CD4-positive, alpha-beta T cell treated with Interleukin-4 for 1 hour (primary cell): ENCODE measurements at places on chromosomes 5 and 9.

DNA sequence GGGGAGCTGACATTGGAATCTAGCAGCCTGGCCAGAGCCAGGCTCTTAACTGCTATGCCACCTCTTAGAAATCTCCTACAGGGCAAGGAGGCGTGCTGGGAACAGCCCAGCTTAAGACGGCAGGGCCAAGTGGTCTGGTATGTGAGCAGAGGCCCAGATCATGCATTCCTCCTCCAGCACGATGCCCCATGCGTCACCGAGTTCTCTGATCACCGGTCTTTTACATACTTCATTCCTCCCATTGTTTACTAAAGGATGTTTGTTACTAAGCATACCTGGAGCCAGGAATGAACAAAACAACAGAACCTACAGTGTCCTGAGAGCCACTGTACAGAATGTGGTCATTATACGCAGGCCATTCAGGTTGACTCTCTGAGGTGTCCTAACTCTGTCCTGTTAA, 73.8 kb downstream of the TRIO start:
- no peak for DNase-seq

GRCh38 chr9:20447291-20447690, 175.0 kb downstream of the MLLT3 start:
- DNase-seq: no peak

DNA sequence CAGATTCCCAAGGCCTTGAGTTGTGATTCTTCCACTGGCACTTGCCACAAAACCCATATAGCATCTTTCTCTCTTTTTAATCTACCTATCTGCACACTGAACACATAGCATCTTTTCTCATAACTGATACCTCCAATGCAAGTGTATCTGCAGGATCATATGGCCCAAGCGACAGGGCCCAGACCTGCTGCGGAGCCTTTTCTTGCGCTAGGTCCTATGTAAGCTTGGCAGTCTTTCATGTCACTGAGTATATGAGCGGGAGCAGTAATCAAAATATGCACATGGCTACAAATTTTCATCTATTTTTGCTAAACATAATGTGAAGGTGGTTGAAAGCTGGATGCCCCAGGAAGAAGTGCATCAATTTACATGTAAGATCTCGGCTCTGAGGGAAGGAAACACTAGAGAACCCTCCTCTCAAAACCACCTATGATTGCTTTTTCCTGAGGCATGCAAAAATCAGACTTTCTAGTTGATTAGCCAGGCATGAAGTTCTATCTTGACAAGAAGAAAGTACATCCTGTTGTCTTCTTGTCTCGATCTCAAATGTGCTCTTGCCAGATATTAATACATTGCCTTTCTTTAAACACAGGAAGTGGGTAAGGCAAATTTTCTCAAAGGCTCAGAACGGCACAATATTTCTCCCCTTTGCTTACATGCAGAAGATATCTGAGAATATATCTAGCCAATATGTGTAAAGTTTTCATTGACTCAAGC, 26.9 kb upstream of the CEMIP2 start:
- DNase-seq: peak; percentile 21

- DNase-seq: no peak
Measured at GRCh38 chr5:123753937-123754891, 242.2 kb downstream of the CSNK1G3 start.

DNA sequence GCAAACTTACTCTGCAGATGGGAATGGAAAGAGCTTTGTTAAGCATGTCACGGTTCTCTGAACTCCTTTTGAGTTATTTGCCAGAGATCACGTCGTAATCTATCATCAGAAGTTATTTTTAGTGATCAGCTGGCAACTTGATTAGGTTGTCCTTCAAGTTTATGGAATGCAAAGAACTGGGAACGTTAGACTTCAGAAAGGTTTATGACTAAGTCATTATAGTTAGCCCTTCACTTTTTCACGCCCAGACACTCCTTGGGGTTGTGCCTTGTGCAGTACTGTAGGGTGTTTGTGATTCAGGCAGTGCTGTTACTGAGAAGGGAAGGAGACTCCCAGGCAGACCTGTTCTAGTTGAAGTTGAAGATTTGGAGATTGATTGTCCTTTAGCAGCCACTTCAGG, 26.8 kb upstream of the PHF2 start:
- DNase-seq: no peak

GRCh38 chr9:5870691-5871090, 20.0 kb upstream of the MLANA start:
- no peak for DNase-seq

GRCh38 chr5:36724467-36725332, 118.3 kb downstream of the SLC1A3 start:
- DNase-seq: peak; percentile 60

- DNase-seq: no peak
Measured at GRCh38 chr9:77743386-77743785, 95.3 kb upstream of the GNA14 start.

DNA sequence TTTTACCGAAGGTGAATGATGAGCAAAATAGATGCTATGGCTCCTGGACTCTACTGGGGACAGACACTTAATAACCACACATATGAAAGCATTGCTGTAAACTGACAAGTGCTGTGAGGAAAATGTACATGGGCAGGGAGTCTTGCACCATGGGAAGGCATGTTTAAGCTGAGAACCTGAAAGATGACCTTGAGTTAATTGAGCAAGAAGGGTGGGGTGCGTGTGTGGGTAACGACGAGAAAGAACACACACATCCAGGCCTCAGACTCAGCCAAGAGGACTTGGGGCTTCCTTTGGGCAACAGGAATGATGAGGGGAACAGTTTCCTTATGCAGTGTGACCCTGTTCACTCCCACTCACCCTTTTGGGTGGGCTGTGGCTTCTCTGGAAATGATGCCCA, 73.1 kb downstream of the HSPA4 start:
- DNase-seq: no peak
